GM18507 (cell line): ENCODE measurements at places on chromosomes 2 and 18.

DNA sequence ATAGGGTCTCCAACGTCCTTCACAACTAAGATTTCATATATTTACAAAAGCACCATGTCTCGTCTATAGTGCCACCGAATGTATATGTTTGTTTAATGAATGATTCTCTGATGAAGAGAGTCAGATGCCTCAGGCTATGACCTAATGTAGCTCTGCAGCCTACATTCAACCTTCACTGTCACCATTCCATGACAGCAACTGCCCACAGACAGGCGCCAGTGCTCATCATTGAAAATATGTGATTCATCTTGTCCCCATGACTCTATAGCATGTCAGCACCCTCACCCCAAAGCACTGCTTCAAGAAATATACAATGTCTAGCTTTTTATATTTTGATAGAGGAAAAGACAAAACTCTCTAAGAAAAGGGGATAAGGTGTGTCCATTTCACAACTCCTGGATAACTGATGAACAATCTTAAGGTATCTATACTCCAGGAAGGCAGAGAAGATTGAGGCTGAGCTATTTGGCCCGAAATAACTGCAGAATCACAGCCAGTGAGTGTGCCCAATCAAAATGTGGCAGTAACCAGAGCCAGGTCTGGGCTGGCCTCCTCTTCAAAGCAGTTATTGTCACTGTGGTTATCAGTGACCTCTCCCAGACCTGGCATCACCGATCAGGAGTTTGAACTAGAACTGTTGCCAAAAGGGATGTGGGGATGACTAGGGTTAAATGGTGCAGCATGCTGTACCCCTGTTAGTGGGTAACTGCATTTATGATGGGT is 246.6 kb downstream of the SETBP1 start:
- DNase-seq, result no peak

GRCh38 chr18:21669736-21670285 is 34.8 kb downstream of the ABHD3 start:
- no peak for DNase-seq

DNA sequence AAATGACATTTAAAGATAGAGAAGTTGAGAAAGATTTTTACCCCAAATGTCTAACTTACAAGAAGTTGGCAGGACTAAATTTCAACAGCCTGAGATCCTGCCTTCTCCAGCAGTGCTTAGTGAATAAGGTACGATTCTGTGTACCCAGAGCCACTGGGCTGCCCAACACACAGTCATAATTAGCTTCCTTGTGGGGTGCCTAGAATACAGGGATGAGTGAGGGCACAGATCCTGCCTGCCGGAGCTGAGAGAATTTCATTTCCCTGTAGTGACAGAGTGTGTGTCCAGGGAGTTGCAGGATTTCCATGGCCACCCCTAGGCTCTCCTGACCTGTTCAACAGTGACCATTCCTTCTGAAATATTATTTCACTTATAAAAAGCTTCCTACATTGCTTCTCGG is 27.0 kb downstream of the GREB1 start:
- no peak for DNase-seq

DNA sequence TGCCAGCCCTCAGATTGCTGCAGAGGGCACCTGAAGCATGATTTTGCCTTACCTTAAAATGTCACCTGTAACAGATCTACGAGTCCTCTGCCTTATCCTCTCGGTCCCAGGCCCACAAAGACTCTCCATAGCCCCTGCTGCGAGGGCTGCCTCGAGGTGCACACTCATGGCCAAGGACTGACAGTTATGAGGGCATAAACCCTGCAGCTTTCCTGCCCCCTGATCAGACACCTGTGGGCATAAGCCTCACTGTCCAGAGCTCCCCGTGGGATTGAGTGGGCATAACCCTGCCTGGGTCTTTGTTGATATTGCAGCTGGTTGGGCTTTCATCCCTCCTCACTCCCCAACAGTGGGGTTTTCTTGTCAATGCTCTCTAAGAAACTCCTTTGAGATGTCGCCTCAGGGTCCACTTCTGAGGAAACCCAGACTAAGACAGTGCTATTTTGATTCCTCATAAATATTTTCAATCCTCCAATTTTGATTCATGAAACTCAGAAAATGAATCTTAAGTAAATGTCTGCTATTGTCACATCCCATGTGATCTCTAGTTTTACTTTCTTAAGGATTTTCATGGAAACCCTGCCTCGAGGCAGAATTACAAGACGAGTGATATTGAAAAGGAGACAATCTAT is 108.5 kb upstream of the NCK2 start:
- DNase-seq, result no peak

DNA sequence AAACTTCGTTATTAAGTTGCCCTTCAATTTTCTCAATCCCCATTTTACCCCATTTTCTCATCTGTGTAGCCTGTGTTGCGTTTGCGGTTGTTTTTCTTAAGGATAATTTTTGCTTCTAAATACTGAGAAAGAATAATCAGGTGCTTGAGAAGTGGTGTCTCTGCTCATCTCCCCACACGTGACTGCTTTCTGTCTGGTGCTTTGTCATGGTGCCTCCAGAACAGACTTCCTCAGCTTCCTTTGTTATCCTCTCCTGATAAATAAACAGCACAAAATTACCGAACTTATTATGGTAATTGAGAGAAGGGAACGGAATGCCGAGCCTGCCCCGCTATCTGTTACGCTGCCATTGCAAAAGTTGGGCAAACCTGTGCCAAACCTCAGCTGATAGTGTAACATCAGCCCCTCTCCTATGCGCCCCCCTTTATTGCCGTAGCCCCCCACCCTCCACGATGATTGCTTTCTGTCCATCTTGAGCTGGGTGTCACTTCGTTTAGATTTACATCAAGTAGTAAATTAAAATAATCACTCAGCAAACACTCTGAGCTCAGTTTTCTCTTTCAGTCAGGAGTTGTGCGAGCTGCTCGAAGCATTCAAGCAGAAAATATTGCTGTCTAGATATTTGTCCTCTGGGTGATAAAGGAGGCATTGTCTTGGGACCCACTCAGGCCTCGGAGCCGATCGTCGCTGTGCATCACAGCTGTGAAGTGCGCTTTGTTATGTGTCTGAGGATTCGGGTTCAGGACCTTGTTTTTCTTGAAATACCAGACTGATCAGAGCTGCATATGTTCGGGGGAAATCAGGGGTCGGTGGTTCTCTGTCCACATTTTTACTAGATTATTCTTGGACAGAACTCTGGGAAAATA is 1008.5 kb upstream of the FANCL start:
- no peak for DNase-seq

- no peak for DNase-seq
Measured at GRCh38 chr18:48828691-48829442, 121.9 kb downstream of the SMAD7 start.

DNA sequence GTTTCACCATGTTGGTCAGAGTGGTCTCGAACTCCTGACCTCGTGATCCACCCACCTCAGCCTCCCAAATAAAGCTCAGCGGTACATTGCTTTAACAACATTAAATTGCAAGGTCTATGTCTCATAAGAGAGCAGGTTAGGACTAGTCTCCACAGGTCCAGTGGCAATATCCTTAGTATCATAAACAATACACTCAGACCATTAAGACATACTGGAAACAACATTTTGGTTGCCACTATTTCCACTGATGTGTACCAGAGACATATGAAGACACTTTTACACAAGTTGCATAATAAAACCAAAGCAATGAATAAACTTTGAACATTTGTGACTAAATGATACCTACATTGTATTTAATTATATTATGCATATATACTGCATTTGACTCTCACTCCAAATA is 1130.0 kb downstream of the TSN start:
- DNase-seq, result no peak

GRCh38 chr2:239255218-239255617 is 145.6 kb downstream of the HDAC4 start:
- DNase-seq, result no peak

GRCh38 chr18:11749305-11749704 is 60.2 kb downstream of the GNAL start:
- DNase-seq, result no peak

DNA sequence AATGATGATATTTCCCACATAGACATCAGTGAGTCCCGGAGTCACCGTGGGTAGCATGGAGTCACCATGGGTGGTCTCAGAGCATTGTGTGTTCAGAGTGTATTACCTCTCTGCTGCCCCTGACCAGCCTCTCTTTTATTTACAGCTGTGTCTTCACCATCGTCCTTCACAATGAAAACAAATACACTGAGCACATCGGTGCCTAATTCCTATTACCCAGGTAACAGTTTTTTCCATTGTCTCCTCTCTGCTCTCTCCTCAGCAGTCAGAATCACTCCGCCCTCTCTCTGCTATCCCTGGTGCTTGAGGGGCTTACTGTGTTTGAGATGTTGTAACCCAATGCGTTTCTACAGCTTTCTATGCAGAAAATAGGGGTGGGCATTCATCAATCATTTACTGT is 361.5 kb upstream of the RAB12 start:
- DNase-seq, result no peak

GRCh38 chr2:54267577-54267976 is 11.5 kb upstream of the TSPYL6 start:
- DNase-seq, result no peak

- DNase-seq, result no peak
Measured at GRCh38 chr2:15300624-15301573, 260.2 kb downstream of the NBAS start.

DNA sequence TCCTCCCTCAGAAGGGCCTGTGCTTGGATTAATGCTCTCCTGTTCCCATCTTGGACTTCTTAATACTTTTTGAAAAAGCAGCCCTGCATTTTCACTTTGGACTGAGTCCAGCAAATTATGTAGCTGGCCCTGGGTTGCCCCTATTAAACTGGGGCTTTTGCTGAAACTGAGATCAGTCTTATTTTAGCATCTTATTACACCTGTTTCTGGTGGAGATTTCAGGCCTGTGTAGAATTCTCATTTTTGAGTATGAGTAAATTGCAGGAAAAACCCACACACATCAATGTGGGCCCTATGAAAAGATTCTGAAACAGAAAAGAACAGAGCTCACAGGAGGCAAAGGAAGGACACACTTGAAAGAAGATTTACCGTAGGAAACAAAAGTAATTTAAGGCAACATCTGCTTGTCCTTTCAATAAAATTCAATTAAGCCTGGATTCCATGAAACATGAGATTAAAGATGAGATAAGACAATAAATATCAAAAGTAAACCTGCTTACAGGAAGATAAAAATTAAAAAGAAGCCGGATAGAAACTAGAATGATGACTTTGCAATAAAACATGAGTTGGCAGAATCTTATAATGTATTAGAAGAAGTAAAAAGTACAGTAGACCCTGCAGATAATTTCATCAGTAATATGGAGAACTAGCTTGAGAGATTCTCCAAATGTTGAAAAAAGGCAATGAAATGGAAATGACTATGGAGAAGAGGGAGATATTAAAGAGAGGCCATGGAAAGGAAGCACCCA is 90.7 kb upstream of the GCFC2 start:
- no peak for DNase-seq

DNA sequence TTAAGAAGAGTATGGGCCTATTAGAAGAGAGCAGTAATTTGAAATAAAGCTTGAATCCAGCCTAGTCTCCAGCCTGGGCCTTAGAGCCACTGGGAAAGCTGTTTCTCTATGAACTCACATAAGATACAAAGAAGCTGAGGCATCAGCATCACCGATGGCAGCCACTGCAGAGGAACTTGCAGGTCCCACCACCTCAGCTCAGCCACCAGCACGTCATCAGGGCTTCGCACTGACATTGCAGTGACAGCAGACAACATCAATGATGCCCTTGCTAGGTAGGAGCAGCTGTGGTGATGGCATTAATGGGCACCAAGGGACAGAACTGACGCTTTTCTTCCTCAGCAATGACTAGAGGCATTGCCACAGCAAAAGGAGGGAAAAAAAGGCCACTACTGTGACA is 67.7 kb upstream of the CDC42EP3 start:
- no peak for DNase-seq

DNA sequence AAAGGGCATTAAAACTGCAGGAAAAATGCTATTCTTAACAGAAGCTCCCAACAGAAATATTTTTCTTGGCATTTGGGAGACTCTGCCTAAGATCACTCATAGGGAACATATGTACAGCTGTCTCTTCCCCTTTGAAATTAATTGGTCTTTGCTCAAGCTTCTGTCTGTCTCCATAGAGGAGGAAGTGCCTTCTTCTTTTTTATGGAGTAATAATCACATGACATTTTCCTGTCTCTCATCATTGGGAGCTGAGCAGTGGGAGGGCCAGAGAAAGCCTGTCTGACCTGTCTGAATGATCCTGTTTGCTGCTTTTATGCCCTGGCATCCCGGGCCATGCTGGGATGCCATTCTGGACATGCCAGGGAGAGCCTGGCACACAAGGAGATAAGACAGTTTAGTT is 145.6 kb downstream of the AQP4 start:
- DNase-seq, result no peak

GRCh38 chr2:121689356-121689755 is 40.1 kb upstream of the CLASP1 start:
- DNase-seq, result no peak

DNA sequence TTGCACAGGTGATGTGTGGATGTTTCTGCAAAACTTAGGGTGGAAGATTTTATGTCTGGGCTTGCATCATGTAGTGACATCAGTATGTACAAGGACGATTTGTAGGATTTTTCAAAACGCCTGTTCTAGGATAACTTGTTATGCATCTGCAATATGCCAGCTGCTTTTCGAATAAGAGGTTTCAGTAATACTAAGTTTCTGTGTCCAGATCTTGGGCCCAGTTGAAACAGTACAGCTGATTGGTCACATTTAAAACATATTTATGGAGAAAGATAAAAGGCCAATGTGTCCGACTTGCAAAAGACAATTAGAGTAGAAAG is 1.2 kb downstream of the PTPN4 start:
- DNase-seq, result no peak

- no peak for DNase-seq
Measured at GRCh38 chr2:196183528-196184231, 12.3 kb upstream of the STK17B start.

GRCh38 chr2:145302886-145303285 is 783.0 kb upstream of the ZEB2 start:
- no peak for DNase-seq

DNA sequence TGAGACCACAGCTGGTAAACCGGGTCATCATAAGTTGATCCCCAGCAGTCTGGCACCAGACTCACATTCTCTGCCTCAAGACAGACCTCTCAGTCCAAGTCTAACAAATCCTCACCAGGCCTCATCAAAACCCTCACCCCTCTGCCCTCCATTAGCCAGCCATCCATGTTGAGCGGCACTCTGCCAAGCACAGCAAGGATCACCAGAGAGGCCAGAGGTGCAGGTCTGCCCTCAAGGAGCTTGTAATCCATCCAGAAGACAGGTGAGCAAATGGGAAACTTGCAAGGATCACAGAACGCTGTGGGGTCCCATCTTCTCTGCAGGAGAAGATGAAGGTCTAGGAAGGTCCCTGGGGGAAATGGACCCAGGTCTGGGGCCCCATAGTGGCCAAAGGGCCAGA is 63.6 kb downstream of the TNS1 start:
- DNase-seq, result no peak
